NCI-H774 (cell line): ENCODE measurements at places on chromosomes 2 and 18.

DNA sequence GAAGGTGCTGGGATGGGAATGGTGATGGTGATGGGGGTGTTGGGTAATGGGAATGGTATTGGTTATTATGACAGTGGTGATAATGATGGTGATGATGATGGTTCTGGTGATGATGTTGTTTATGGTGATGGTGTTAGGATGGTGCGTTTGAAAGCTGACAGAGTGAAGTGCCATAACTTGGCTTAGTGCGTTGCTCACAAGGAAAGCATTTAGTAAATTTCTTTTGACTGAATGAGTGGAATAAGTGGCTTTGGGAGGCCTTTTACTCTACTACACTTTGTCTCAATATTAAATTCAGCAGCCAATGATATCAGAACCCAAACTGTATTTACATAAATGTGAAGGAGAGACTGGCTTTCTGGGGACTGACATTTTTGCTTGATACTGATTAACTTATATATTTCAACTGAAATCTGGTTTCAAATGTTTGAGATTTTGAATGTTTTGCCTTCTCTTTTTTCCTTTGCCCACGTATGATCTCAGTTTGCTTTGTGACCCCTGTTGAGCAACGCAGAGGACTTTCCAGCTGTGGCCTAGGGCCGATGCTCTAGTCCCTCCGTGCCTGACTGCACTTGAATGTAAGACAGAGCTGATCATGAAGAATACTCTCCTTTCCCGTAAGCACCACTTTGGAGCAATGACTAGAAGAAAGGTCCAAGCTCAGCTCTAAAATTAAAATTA lies 128.5 kb upstream of the SH3BP4 start:
- DNase-seq, result no peak

DNA sequence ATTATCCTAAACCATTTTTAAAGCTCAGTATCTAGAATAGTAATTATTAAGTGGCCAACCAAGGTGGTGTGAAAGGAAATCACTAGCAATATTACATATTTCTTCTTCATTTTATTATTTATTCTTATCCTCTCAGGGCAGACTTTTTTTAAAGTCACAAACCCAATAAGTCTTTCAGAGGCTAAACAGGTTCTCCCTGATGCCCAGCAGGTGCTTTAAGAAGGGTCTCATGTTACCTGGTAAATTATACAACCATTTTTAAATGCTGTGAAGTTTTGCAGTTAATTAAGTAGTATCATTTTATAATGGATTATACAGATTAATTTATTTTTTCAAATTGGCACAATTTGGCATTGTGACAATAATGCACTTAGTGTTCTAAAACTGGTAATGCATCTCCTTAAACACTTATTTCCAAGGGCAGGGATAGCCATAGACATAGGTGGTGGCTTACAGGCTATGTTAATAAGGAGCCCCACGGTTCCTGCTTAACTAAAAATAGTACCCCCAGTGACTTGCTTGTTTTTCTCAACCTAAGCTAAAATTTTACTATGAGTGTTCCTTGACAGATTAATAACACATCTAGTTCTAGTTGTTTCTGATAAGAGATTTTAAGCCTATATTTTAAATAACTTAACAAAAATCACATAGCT lies 67.0 kb downstream of the PMS1 start:
- no peak for DNase-seq

DNA sequence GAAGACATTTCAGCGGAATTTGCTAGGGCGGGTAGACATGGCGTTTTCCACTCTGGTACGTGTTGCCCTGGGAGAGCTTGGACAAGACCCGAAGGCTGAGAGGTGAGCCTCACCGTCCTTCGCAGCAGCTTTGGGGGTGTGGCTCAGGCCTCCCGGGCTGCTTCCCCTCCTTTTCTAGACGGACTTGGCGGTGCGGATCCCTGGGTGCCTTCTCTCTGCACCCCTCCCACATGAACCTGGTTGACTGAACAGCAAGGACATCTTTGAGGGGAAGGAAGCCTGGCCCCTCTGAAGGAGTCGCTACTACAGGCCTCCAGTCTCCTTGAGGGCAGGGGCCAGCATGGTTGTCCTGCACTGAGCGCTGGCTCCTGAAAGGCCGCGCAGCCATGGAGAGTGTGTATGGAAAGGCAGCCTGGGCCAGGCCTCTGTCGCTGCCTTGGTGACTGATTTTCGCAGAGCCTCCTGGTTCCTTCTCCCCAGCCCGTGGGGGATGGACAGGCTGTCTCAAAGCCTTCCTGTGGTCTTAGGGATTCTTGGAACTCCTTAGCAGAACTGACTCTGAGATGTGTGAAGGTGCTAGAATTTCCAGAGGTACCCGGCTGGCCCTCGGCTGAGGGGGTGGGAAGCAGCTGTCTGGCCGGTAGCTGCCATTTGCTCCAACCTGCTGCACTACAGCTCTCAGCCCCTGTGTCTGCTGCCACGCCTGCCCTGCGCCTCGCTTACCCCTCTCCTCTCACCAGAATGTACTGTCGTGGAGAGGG lies 9.9 kb downstream of the CNNM4 start:
- DNase-seq, result no peak

GRCh38 chr18:37568671-37569070 lies 3.1 kb upstream of the CELF4 start:
- no peak for DNase-seq

DNA sequence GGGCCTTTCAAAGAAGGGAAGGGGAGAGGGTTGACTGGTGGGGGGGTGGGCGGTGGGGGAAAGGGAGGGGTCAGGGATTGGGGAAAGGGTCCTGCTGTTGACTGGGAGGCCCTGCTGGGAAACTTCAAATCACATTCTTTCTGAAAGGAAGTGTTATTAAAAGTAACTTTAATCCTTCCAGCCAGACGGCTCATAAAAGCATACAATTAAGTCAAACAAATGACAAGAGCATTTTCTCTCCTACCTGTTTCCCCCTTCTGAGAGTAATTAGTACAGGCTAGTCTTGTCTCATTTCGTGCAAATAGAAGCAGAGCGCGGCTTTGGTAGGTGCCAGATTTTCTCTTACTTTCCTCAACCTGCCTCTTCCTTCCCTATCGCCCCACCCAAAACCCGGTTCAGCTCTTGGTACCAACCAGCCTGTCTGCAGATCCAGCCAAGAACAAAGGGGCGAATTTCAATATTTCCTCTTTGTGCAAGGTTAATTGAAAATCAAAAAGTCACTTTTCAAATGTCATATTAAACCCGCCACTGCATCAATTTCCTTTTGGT lies 2112.6 kb upstream of the PIK3C3 start:
- DNase-seq, result no peak

GRCh38 chr18:21513741-21514140 lies 86.8 kb downstream of the ESCO1 start:
- no peak for DNase-seq

GRCh38 chr2:105845976-105846375 lies 101.3 kb downstream of the NCK2 start:
- DNase-seq, result no peak
